ENCODE measurements at places on chromosomes 16 and 17.

DNA sequence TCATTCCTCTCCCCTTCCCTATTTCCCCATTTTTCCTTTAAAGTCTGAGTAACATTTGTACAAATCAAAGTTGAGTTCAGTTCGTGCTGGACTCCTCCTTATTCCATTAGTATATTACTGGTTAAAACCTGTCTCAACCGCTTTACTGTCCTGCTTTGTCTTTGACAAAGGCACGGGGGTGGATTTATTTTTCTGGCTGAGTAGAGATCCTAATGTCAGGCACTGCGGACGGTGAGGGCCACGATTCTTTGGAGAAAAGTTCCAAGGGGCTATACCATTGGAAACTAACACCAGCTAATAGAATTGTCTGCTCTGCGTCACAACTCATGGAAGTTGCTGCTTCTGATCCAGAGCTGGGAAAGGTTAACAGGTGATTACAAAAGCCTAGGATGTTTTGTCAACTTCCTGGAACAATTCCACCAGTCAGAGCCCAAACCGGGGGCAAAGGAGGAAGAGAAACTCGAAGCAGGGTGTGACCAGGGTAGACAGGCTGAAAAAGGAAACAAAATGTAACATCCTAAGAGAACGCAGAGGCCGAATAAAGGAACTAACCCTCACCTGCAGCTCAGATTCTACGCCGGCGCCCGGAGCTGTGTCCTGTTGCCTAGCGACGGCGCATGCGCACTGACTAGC is 12.4 kb downstream of the TAT start:
- peak overlapping the region; percentile 82 for H3K27ac ChIP-seq
- no peaks in the 10 kb centered on the region for H3K27me3 ChIP-seq
- peak overlapping the region; percentile 79 for H3K4me3 ChIP-seq
- H3K4me1 ChIP-seq: peaks cover 13% of the 10 kb centered on the region

GRCh38 chr16:72171236-72171635 is 719 bp downstream of the PMFBP1 start:
- H3K27me3 ChIP-seq: no peaks in the 10 kb centered on the region
- DNase-seq: no peak
- H3K4me3 ChIP-seq: no peak overlapping the region
- H3K4me1 ChIP-seq: no peaks in the 10 kb centered on the region

GRCh38 chr16:74100395-74101326 is 196.0 kb upstream of the PSMD7 start:
- no peaks in the 10 kb centered on the region for H3K27me3 ChIP-seq
- DNase-seq: no peak
- H3K27ac ChIP-seq: no peak overlapping the region
- H3K4me1 ChIP-seq: no peaks in the 10 kb centered on the region
- no peaks in the 10 kb centered on the region for H3K36me3 ChIP-seq

- no peak for DNase-seq
- no peak overlapping the region for H3K4me3 ChIP-seq
- no peaks in the 10 kb centered on the region for H3K4me1 ChIP-seq
- peaks cover 2% of the 10 kb centered on the region for H3K27me3 ChIP-seq
Measured at GRCh38 chr17:72576289-72576759, 455.5 kb downstream of the SOX9 start.

GRCh38 chr16:13171313-13171712 is 269.9 kb downstream of the SHISA9 start:
- no peaks in the 10 kb centered on the region for H3K27me3 ChIP-seq
- no peaks in the 10 kb centered on the region for H3K36me3 ChIP-seq
- no peak overlapping the region for H3K4me3 ChIP-seq
- no peak overlapping the region for H3K27ac ChIP-seq
- no peak for DNase-seq
- H3K4me1 ChIP-seq: no peaks in the 10 kb centered on the region

- no peak overlapping the region for H3K27ac ChIP-seq
- peak; percentile 33 for DNase-seq
- H3K4me3 ChIP-seq: no peak overlapping the region
- no peaks in the 10 kb centered on the region for H3K27me3 ChIP-seq
Measured at GRCh38 chr16:82229800-82230619, 60.0 kb upstream of the MPHOSPH6 start.

- no peaks in the 10 kb centered on the region for H3K36me3 ChIP-seq
- peaks cover 13% of the 10 kb centered on the region for H3K4me1 ChIP-seq
- H3K27ac ChIP-seq: no peak overlapping the region
- H3K4me3 ChIP-seq: no peak overlapping the region
- H3K27me3 ChIP-seq: no peaks in the 10 kb centered on the region
- no peak for DNase-seq
Measured at GRCh38 chr17:72717676-72718075, 374.8 kb downstream of the SLC39A11 start.

GRCh38 chr16:3065069-3065741 is at the start of gene IL32:
Gene IL32 (plus strand): TSS chr16:3065640. CDS start chr16:3065812, 172 bp downstream.
- H3K36me3 ChIP-seq: peaks cover 26% of the 10 kb centered on the region
- H3K4me3 ChIP-seq: peak within 1 kb of the TSS; percentile 95
- peak; percentile 65 for DNase-seq

- H3K36me3 ChIP-seq: peaks cover 82% of the 10 kb centered on the region
- no peaks in the 10 kb centered on the region for H3K27me3 ChIP-seq
- no peak overlapping the region for H3K27ac ChIP-seq
- H3K4me3 ChIP-seq: no peak overlapping the region
- DNase-seq: no peak
- no peaks in the 10 kb centered on the region for H3K4me1 ChIP-seq
Measured at GRCh38 chr17:16121915-16122314, 93.4 kb downstream of the NCOR1 start.

GRCh38 chr16:72665701-72666100 is 382.2 kb downstream of the ZFHX3 start:
- H3K27me3 ChIP-seq: no peaks in the 10 kb centered on the region
- peak overlapping the region; percentile 90 for H3K4me3 ChIP-seq
- H3K36me3 ChIP-seq: no peaks in the 10 kb centered on the region
- peak overlapping the region; percentile 73 for H3K27ac ChIP-seq

GRCh38 chr16:54366943-54367342 is 80.4 kb upstream of the IRX3 start:
- no peak overlapping the region for H3K4me3 ChIP-seq
- no peak overlapping the region for H3K27ac ChIP-seq
- no peak for DNase-seq
- H3K36me3 ChIP-seq: no peaks in the 10 kb centered on the region
- peaks cover 3% of the 10 kb centered on the region for H3K27me3 ChIP-seq

DNA sequence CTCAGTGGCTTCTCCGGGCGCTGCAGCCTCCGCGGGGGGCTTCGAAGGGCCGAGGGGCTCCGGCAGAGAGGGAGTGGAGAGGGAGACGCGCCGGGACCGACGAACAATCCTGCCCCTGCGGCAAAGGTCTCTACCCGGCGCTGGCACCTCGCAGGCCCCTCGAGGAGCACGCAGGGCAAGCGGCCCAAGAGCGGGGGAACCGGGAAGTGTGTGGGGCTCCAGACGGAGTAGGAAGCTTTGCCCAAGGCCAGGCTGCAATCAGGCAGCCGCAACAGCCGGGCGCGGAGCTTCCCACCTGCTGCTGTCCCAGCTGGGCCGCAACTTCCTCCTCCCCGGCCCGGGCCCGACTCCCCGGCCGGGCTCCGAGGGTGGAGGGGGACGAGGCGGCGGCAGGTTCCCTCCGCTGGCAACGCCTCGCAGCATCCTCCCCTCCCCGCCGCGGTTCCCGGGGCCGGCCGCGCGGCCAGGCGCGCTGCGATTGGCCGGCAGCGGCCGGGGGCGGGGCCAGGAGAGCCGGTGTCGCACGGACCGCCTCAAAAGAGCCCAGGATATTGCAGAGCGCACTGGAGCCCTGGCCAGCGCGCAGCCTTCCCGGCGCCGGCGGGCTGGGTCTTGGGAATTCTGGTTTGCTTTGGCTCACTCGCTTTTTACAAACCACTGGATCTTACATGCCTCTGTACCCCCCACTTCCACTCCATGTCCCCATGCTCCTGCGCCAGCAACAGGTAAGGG is at the start of gene KCNJ2:
TSS of gene KCNJ2 (plus strand) at position 556 of the 732 bp plus-strand sequence. CDS start 5,508 bp downstream, outside the sequence.
- H3K4me1 ChIP-seq: no peaks in the 10 kb centered on the region
- H3K4me3 ChIP-seq: no peak within 1 kb of the TSS
- no peak within 1 kb of the TSS for H3K27ac ChIP-seq
- peak; percentile 60 for DNase-seq
- H3K27me3 ChIP-seq: peaks cover 25% of the 10 kb centered on the region
- H3K36me3 ChIP-seq: no peaks in the 10 kb centered on the region

- DNase-seq: no peak
- no peaks in the 10 kb centered on the region for H3K36me3 ChIP-seq
- H3K4me1 ChIP-seq: no peaks in the 10 kb centered on the region
- H3K4me3 ChIP-seq: no peak overlapping the region
- H3K27me3 ChIP-seq: no peaks in the 10 kb centered on the region
- H3K27ac ChIP-seq: no peak overlapping the region
Measured at GRCh38 chr17:269616-270514, 82.7 kb downstream of the RPH3AL start.

- H3K4me3 ChIP-seq: peak within 1 kb of the TSS; percentile 86
- peak; percentile 2 for DNase-seq
- H3K36me3 ChIP-seq: no peaks in the 10 kb centered on the region
- peaks cover 19% of the 10 kb centered on the region for H3K27me3 ChIP-seq
Measured at GRCh38 chr17:55421179-55421934, at the start of gene MMD. Gene MMD (minus strand): TSS chr17:55421835. CDS start chr17:55421695, 140 bp downstream.

- no peak overlapping the region for H3K4me3 ChIP-seq
- no peaks in the 10 kb centered on the region for H3K36me3 ChIP-seq
Measured at GRCh38 chr16:86823888-86824671, 245.7 kb downstream of the FOXL1 start.

- no peak overlapping the region for H3K4me3 ChIP-seq
- H3K4me1 ChIP-seq: no peaks in the 10 kb centered on the region
- DNase-seq: no peak
- H3K27me3 ChIP-seq: no peaks in the 10 kb centered on the region
Measured at GRCh38 chr17:56884483-56885311, 29.2 kb downstream of the TRIM25 start.

GRCh38 chr17:49634485-49634860 is 43.4 kb downstream of the SPOP start:
- peaks cover 7% of the 10 kb centered on the region for H3K4me1 ChIP-seq
- H3K4me3 ChIP-seq: no peak overlapping the region
- no peak overlapping the region for H3K27ac ChIP-seq

- peaks cover 32% of the 10 kb centered on the region for H3K4me1 ChIP-seq
- peaks cover 24% of the 10 kb centered on the region for H3K36me3 ChIP-seq
- no peaks in the 10 kb centered on the region for H3K27me3 ChIP-seq
- no peak overlapping the region for H3K4me3 ChIP-seq
- peak overlapping the region; percentile 19 for H3K27ac ChIP-seq
Measured at GRCh38 chr16:4852221-4852872, 5.1 kb downstream of the UBN1 start.

- H3K4me1 ChIP-seq: peaks cover 10% of the 10 kb centered on the region
- H3K27me3 ChIP-seq: no peaks in the 10 kb centered on the region
- H3K27ac ChIP-seq: no peak overlapping the region
- H3K4me3 ChIP-seq: no peak overlapping the region
- no peak for DNase-seq
Measured at GRCh38 chr16:88917146-88917914, 50.9 kb upstream of the PABPN1L start.

GRCh38 chr16:65120831-65121721 is 787 bp downstream of the CDH11 start:
- H3K4me1 ChIP-seq: no peaks in the 10 kb centered on the region
- no peak overlapping the region for H3K27ac ChIP-seq
- no peaks in the 10 kb centered on the region for H3K27me3 ChIP-seq
- no peaks in the 10 kb centered on the region for H3K36me3 ChIP-seq
- no peak overlapping the region for H3K4me3 ChIP-seq
- no peak for DNase-seq

- H3K36me3 ChIP-seq: no peaks in the 10 kb centered on the region
- H3K27ac ChIP-seq: no peak overlapping the region
- no peak overlapping the region for H3K4me3 ChIP-seq
- H3K4me1 ChIP-seq: no peaks in the 10 kb centered on the region
- H3K27me3 ChIP-seq: no peaks in the 10 kb centered on the region
- DNase-seq: no peak
Measured at GRCh38 chr16:67212766-67213165, 13.8 kb downstream of the ELMO3 start.

DNA sequence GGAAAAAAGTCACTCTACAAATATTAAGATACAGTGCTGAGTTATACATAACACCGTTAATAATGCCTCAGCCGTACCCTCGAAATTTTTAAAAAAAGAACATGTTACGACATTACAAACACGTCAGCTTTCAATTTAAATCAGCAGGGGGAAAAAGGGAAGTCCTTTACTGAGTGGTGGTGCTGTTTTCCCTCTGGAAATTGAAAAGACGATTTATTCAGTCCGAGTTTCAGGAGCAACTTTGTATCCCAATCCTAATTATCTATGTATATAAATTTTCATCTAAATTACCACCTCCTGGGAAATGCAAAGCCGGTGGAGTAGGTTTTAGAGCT is 1.3 kb downstream of the NETO2 start:
- peaks cover 31% of the 10 kb centered on the region for H3K4me1 ChIP-seq
- DNase-seq: peak; percentile 18
- peaks cover 7% of the 10 kb centered on the region for H3K27me3 ChIP-seq

- H3K4me1 ChIP-seq: no peaks in the 10 kb centered on the region
- no peaks in the 10 kb centered on the region for H3K27me3 ChIP-seq
- no peaks in the 10 kb centered on the region for H3K36me3 ChIP-seq
- no peak for DNase-seq
- no peak overlapping the region for H3K27ac ChIP-seq
Measured at GRCh38 chr16:7646821-7647500, 314.3 kb downstream of the RBFOX1 start.

GRCh38 chr16:8852534-8852933 is 16.3 kb downstream of the CARHSP1 start:
- peaks cover 40% of the 10 kb centered on the region for H3K36me3 ChIP-seq
- no peaks in the 10 kb centered on the region for H3K4me1 ChIP-seq
- H3K4me3 ChIP-seq: no peak overlapping the region
- H3K27ac ChIP-seq: no peak overlapping the region
- no peak for DNase-seq

GRCh38 chr16:69566240-69566980 is 644 bp downstream of the NFAT5 start:
- H3K27ac ChIP-seq: peak overlapping the region; percentile 88
- DNase-seq: peak; percentile 26
- peaks cover 55% of the 10 kb centered on the region for H3K4me1 ChIP-seq
- no peaks in the 10 kb centered on the region for H3K36me3 ChIP-seq
- no peaks in the 10 kb centered on the region for H3K27me3 ChIP-seq

- DNase-seq: no peak
- no peak overlapping the region for H3K4me3 ChIP-seq
- no peaks in the 10 kb centered on the region for H3K27me3 ChIP-seq
- H3K36me3 ChIP-seq: no peaks in the 10 kb centered on the region
- H3K4me1 ChIP-seq: peaks cover 15% of the 10 kb centered on the region
Measured at GRCh38 chr17:30360086-30360808, 18.5 kb upstream of the CPD start.

DNA sequence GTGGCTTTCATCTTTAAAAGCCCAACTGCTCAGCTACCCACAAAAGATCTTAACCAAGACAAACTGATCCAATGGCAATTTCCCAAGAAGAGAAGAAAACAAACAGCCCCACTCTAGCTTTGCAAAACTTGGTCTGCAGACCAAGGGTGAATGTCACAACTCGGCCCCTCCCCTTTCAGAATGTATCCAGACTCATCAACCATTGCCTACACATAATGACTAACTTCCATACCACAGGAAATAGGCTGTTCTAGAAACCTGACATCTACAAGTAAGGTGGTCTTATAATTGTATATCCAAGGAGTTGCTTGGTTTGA is 16.0 kb downstream of the DCUN1D3 start:
- H3K27me3 ChIP-seq: no peaks in the 10 kb centered on the region
- H3K27ac ChIP-seq: no peak overlapping the region
- H3K36me3 ChIP-seq: no peaks in the 10 kb centered on the region
- DNase-seq: no peak
- peaks cover 7% of the 10 kb centered on the region for H3K4me1 ChIP-seq
